ENCODE measurements at places on chromosomes 5 and 9.

- no peak for DNase-seq
Measured at GRCh38 chr9:128282500-128282899, 6.4 kb downstream of the SWI5 start.

- no peak for DNase-seq
Measured at GRCh38 chr5:79743846-79744605, 54.4 kb downstream of the CMYA5 start.

DNA sequence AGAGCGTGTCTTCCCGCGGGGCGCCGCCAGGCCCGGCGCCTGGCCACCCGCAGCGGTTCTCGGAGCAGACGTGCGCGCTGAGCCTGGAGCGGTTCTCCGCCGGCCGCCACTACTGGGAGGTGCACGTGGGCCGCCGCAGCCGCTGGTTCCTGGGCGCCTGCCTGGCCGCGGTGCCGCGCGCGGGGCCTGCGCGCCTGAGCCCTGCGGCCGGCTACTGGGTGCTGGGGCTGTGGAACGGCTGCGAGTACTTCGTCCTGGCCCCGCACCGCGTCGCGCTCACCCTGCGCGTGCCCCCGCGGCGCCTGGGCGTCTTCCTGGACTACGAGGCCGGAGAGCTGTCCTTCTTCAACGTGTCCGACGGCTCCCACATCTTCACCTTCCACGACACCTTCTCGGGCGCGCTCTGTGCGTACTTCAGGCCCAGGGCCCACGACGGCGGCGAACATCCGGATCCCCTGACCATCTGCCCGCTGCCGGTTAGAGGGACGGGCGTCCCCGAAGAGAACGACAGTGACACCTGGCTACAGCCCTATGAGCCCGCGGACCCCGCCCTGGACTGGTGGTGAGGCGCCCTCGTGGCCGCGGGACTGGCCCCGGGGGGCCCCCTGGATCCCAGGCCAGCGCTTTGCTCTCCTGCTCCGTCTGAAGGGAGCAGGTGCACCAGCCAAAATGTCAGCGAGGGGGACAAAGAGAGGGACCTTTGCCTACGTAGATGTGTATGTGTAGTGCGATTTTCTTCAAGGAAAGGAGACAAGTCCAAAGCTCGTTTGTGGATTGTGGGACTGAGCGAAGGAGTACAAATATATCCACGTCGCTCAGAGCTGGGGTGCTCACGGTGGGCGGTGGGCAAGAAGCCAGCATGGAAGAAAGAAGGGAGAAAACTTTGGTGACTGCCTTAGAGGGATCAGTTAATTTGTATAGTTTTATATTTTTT lies 19.5 kb downstream of the BTNL9 start:
- no peak for DNase-seq

- no peak for DNase-seq
Measured at GRCh38 chr5:28403846-28404245, 1365.5 kb upstream of the CDH9 start.

DNA sequence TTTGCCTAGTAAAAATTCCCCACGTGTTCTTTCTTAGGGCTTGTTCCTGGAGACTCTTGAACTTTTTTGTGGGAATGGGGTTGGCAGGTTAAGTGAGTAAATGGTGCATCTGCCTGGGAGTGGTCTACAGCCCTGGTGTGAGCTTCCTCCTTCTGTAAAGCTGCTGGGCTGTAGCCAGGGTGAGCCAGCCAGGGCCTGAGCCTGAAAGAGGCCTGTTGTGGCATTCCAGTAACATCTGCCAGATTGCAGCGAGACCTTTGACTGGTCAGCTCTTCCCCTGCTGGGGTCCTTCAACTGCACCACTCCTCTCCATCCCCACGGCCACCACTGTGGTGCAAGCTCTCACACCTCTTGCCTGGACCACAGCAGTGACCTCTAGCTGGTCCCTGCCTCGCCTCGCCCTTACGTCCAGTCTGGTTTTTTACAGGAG lies 47.5 kb downstream of the SLC22A5 start:
- DNase-seq, result no peak

GRCh38 chr5:80152778-80153177 lies 103.1 kb downstream of the SERINC5 start:
- no peak for DNase-seq

GRCh38 chr5:77864997-77865396 lies 88.9 kb upstream of the TBCA start:
- DNase-seq, result no peak

GRCh38 chr9:6758498-6759184 lies 868 bp downstream of the KDM4C start:
- peak; percentile 74 for DNase-seq

DNA sequence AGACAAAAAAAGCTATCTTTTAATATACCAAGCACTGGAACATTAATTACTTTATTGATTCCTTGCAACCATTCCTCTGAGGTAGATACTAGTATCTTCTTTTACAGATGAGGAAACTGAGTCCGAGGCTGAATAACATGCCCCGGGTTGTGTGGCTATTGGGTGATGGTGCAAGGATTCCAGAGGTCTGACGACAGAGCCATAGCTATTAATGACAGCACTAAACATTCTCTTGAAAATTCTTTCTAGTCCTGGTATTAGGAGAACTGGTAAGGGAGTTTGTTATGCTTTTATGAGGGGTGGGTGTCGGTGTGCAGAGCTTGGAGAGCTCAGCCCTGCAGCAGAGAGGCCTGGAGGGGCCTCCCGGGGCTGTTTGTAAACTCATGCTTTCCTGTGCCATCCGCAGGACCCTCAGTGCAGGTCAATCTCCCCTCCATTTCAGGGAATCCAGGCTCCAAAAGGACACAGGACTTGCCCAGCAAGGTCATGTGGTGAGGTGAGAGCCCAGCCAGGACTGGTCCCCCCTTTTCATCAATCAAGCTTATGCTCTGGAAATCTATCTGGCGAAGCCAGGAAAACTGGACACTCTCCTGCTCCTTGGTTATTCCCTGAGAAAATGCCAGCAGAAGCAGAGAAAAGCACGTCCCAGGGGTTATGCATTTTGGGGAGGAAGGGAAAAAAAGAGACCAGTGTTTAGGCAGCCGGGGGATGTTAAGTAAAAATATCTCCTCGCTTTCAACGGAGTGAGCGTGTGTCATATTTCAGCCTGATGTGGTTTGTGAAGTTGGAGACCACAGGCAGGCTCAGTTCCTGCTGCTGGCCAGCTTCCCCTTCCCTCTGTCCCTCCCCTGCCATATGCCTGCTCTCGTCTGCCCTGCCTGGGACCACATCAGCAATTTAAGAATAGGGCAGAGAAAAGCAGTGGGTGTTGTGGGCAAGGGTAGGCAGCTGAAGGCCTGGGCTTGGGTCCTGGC lies 3.7 kb downstream of the GSN start:
- DNase-seq, result peak; percentile 57

DNA sequence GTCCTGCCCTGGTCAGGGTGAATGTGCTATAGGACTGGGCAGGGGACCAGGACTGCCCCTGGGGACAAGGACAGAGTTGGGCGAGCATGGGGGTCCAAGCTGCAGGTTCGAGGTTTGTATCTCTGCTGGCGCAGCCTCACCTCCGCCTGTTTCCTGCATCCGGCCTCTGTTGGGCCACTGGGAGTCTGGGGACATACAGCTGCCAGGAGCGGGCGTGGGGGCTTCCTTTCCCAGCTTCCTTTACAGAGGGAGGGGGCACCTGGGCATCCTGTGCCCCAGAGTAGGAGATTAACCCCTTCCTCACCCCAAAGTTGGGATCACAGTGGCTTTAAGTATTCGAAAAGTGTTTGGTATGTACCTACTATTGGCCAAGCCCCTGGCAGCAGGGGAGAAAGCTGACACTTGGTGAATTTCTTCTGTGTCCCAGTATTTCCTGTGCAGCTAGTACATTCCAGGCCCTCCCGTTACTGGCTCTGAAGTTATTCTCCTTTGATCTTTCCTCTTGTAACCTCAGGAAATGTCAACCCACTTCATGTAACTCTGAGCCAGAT lies 19.0 kb downstream of the OLFML2A start:
- no peak for DNase-seq

DNA sequence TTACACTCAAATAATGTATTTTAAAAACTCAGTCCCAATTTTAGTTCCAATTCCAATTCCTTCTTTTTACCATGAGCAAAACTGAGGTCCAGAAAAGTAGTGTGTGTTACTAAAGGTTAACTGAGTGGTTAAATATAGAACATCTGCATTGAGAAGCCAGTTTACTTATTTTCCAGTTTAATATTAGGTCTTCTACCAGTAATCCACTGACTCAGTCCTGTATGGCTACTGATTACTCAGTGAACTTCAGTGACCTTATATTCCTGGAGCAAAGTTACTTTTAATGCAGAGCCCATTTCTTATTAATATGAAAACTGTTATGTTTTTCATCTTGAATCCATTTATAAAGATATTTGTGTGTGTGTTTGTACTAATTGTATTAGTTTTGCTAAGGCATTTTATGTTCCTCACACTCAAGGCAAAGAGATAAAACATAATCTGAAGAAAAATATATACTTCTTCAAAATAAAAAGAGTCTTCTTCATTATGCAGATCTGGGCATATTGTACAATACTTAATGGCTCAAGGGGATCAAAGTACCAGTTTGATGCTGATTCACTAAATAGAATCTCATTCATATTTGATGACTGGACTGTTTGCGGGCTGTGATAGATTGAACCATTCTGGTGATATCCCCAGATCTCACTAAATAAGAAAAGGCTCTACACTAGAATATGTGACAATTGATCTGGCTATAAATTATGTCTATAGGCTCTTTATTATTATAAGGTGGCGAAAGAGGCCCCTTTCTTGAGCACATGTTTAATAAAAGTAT lies 60.8 kb downstream of the DMXL1 start:
- DNase-seq, result no peak

DNA sequence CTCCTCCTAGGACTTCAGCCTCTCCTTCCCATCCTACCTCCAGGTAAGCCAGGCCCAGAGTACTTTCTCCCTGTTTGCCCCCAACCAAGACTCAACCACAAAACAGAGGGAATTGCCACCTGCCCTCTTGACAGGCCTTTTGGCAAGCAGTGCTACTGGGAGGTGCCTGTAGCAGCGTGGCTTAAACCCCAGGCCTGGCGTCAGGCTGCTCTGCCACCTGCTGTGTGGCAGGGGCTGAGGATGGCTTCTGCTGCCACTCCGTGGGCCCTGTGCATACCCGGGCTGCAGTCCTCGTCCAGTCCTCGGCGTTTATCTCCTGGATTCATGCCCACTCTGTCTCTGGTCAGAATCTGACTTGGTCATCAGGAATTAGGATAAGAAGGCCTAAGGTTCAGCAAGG lies 163.1 kb downstream of the PAX5 start:
- DNase-seq, result no peak

GRCh38 chr9:121499177-121499426 lies 542 bp downstream of the GGTA1 start:
- no peak for DNase-seq

DNA sequence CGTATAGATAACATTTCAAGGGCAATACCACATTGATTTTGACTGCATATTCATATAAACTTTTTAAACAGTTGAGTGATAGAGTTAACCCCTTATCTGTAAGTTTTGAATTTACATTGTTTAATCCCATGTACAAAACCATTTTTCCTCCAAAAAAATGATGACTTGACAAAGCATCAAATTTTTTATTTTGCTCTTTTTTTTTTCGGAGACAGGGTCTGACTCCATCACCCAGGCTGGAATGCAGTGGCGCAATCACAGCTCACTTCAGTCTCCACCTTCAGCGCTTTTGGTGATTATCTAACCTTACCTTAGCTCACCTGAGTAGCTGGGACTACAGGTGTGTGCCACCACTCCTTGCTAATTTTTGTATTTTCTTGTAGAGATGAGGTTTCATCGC lies 1670.1 kb upstream of the CDH9 start:
- no peak for DNase-seq

DNA sequence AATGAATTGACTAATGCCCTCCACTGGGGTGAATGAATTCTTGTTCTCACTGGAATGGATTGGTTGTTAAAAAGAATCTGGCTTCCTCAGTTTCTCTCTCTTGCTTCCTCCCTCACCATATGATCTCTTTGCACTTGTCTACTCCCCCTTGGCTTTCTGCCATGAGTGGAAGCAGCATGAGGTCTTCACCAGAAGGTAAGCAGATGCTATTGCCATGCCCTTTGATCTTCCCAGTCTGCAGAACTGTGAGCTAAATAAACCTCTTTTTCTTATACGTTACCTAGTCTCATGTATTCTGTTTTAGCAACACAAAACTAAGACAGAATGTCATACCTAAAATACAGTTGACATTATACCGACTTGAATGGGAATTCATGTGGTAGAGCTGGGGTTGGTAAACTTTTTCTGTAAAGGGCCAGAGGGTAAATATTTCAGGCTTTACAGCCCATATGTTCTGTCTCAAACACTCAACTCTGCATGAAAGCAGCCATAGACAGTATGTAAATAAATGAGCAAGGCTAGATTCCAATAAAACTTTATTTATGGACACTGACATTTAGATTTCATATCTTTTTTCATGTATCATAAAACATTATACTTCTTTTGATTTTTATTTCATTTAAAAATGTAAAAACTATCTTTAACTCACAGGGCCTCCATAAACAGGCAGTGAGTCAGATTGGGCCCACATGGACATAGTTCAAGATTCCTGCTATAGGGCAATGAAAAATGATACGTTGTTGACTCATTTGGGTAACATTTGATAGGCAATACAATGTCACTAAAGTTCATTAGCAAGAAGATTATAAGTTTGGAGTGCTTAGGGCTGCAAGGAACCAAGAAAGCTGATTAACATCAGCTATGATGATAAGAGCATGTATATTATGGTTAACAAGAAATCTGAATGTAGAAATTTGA lies 79.4 kb upstream of the TLE4 start:
- DNase-seq, result no peak

DNA sequence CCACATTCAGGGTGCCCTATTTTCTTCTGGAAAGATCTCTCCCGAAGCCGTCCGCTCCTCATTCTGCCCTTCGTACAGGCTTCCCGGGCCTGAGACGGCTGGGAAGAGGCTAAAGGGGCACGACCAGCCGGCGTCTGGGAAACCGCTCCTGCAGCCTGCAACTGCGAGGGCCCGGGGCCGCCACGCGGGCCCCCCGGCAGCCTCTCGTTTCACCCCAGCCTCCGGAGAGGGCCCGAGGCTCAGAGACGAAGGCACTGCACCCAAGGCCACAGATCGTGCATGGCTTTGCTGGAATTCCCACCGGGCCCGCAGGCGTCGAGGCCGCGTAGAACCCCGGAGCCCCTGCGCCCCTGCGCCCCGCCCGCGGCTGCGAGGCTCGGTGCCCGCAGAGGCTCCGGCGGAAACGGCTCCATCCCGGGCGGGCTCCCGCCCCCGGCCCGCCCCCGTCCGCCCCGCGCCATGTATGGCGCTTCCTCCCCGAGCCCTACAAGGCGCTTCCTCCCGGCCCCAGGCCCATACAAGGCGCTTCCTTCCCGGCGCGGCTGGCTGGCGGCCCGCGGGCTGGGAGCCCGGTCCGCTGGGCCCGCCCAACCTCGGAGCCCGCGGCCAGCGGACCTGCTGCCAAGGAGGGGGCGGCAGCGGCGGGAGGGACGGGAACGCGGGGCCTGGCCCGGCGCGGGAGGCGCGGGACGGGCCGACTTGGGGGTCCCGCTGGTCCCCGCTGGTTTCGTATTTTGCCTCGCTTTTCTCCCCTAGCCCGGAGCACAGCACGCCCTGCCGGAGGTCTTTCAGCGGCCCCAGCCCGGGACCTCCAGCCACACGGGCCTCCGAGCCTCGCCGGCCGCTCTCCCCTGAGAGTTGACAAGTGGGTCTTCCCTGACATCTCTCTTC lies 26.6 kb downstream of the EGR1 start:
- peak; percentile 93 for DNase-seq
